ENCODE measurements at places on chromosomes 12 and 14. TPM values are rescaled to one million over a fixed set of nuclear protein-coding genes. Genes with fewer than 3 reads are reported as not detected.

PCED1B gene
- total RNA-seq = 3.7 TPM

GRCh38 chr12:9163392-9163791 lies 44.8 kb downstream of the PZP start:
- peaks cover 3% of the 10 kb centered on the region for H3K27me3 ChIP-seq
- H3K4me3 ChIP-seq = no peak overlapping the region
- DNase-seq = no peak
- H3K36me3 ChIP-seq = no peaks in the 10 kb centered on the region
- H3K4me1 ChIP-seq = no peaks in the 10 kb centered on the region

ESPL1 gene
- 14.4 TPM for total RNA-seq

ACSM4 gene
- total RNA-seq = not detected

GRCh38 chr14:75559451-75560222 lies 18.8 kb upstream of the FLVCR2 start:
- no peaks in the 10 kb centered on the region for H3K36me3 ChIP-seq
- DNase-seq = peak; percentile 6
- H3K4me1 ChIP-seq = peaks cover 27% of the 10 kb centered on the region
- peaks cover 29% of the 10 kb centered on the region for H3K27me3 ChIP-seq
- no peak overlapping the region for H3K4me3 ChIP-seq

GRCh38 chr12:12081836-12082497 lies 11.2 kb downstream of the BCL2L14 start:
- H3K27me3 ChIP-seq = peaks cover 10% of the 10 kb centered on the region
- DNase-seq = peak; percentile 51
- peak overlapping the region; percentile 73 for H3K27ac ChIP-seq
- H3K4me1 ChIP-seq = peaks cover 19% of the 10 kb centered on the region
- no peaks in the 10 kb centered on the region for H3K36me3 ChIP-seq
- no peak overlapping the region for H3K4me3 ChIP-seq

DNAH10 gene
- 1.1 TPM for total RNA-seq

EFS gene
- 11.5 TPM for total RNA-seq

DNA sequence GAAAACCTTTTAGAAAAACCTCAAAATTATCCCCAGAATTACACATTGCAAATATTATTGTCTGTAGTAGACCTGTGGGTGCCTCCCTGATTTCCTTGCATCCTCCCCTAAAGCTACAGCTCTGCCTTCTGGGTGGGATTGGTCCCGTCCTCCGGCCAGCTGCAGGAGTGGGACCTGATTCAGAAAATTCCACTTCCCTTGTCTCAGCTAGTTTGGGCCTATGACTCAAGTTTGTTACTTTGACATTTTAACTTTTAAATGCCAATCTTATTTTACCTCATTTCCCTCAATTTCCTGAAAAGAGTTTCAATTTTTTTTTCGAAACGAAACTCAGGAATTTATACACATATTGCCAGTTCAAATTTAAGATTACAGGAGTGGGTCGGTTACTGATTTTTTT lies 13.2 kb upstream of the SLC41A2 start:
- no peak overlapping the region for H3K27ac ChIP-seq
- H3K36me3 ChIP-seq = no peaks in the 10 kb centered on the region
- 0 out of 2 replicates have a peak, but pooled peaks cover 4% of the 10 kb centered on the region for H3K27me3 ChIP-seq

GRCh38 chr14:100844082-100844408 lies 18.1 kb downstream of the MEG3 start:
- peaks cover 22% of the 10 kb centered on the region for H3K27me3 ChIP-seq
- no peak for DNase-seq
- peak overlapping the region; percentile 11 for H3K27ac ChIP-seq
- peaks cover 37% of the 10 kb centered on the region for H3K4me1 ChIP-seq
- H3K4me3 ChIP-seq = no peak overlapping the region

DNA sequence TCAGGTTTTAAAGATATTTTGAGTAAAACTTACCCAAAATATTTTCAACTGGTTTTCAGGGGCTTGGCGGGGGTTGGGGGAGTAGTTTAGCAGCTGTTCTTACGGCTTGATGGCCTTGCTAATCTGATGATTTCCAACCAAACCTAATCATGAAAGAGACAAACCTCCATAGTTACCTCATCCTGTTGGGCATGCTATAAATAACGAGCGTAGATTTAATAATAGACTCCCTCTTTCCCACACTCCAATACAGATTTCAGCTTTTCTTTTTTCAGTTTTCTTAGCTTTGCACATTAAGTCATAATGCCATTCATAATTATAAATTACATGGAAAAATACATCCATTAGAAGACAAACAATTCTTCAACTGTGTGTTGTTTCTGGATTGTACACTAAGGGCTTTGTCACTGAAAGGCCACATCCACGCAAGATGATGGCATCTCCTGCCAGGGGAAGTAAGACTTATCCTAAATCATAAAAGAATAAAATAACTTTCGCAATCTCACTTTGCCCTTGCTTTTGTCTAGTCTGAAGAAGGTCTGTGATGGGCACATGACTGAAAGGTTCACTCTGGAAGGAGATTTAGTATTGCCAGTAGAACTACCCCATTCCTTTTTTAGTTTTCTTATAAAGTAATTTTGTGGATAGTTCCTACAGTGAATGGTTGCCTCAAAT lies 23.2 kb downstream of the ITPR2 start:
- H3K27me3 ChIP-seq = no peaks in the 10 kb centered on the region
- no peak overlapping the region for H3K27ac ChIP-seq
- peaks cover 34% of the 10 kb centered on the region for H3K4me1 ChIP-seq
- no peak overlapping the region for H3K4me3 ChIP-seq
- no peaks in the 10 kb centered on the region for H3K36me3 ChIP-seq
- DNase-seq = no peak

DNA sequence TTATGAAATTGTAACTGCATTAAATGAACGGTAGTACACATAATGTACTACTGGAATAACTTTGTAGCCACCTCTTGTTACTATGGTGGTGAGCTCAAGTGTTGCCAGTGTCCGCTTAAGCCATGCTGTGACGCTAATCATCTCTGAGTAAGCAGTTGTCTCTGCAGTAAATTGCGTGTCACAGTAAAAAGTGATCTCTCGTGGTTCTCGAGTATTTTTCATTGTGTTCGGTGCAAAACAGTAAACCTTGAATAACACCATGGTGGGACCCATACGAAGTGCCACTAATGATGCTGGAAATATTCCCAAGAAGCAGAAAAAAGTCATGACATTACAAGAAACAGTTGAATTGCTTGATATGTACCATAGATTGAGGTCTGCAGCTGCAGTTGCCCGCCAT lies 524.8 kb downstream of the SOX5 start:
- no peak overlapping the region for H3K4me3 ChIP-seq
- H3K27ac ChIP-seq = no peak overlapping the region
- DNase-seq = no peak
- no peaks in the 10 kb centered on the region for H3K4me1 ChIP-seq
- H3K36me3 ChIP-seq = no peaks in the 10 kb centered on the region
- H3K27me3 ChIP-seq = no peaks in the 10 kb centered on the region

DNA sequence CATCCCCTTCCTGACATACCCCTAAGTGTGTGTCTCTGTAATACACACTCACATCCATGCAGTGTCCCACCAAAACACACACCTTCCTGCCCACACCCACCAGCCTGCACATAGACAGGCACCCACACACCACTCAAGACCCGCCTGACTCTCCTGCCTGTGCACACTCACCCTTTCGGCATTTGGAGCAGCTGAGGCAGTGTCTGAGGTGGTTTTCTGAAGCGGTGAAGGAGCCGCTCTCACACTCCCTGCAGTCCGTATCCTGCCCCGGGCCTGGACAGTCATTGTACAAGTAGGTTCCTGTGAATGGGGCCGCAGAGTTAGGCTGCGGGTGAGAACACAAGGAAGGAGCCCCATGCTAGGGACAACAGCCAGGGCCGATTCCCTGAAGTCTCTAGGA lies 8.3 kb downstream of the TNFRSF1A start:
- peaks cover 32% of the 10 kb centered on the region for H3K36me3 ChIP-seq
- H3K27me3 ChIP-seq = no peaks in the 10 kb centered on the region

DNA sequence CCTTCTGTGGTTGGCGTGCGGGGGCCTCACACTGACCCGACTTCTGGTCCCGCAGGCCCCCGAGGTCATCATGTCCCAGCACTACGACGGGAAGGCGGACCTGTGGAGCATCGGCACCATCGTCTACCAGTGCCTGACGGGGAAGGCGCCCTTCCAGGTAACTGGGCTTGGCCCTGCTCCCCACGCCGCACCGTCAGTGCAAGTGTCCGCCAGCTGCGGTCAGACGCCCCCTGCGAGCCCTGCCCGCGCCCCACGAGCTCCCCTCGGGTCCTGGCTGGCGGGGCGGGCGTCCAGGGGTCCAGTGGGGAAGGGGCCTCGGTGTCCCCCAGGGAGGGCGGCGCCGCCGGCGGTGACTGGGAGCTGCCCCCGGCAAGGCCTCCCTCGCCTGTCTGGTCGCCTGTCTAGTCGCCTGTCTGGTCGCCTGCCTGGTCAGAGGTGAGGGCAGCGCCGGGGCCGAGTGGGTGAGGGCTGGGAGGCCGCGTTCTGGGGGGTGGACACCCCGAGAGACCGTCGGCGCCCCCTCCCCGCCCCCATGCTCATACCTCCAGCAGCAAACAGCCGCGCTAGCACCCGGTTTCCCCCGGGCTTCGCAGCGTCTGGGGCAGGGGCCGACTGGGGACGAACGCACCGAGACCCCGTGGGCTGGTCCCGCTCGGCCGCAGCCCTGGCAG lies 14.8 kb downstream of the ULK1 start:
- H3K4me1 ChIP-seq = peaks cover 12% of the 10 kb centered on the region
- peaks cover 2% of the 10 kb centered on the region for H3K27me3 ChIP-seq
- H3K36me3 ChIP-seq = no peaks in the 10 kb centered on the region
- no peak overlapping the region for H3K27ac ChIP-seq
- H3K4me3 ChIP-seq = no peak overlapping the region

HOXC4 gene
- not detected for total RNA-seq

GRCh38 chr14:74495356-74495755 lies 1.8 kb downstream of the ISCA2 start:
- peaks cover 23% of the 10 kb centered on the region for H3K4me1 ChIP-seq
- peak overlapping the region; percentile 79 for H3K27ac ChIP-seq
- H3K4me3 ChIP-seq = no peak overlapping the region
- H3K36me3 ChIP-seq = no peaks in the 10 kb centered on the region
- no peak for DNase-seq
- H3K27me3 ChIP-seq = no peaks in the 10 kb centered on the region

DNA sequence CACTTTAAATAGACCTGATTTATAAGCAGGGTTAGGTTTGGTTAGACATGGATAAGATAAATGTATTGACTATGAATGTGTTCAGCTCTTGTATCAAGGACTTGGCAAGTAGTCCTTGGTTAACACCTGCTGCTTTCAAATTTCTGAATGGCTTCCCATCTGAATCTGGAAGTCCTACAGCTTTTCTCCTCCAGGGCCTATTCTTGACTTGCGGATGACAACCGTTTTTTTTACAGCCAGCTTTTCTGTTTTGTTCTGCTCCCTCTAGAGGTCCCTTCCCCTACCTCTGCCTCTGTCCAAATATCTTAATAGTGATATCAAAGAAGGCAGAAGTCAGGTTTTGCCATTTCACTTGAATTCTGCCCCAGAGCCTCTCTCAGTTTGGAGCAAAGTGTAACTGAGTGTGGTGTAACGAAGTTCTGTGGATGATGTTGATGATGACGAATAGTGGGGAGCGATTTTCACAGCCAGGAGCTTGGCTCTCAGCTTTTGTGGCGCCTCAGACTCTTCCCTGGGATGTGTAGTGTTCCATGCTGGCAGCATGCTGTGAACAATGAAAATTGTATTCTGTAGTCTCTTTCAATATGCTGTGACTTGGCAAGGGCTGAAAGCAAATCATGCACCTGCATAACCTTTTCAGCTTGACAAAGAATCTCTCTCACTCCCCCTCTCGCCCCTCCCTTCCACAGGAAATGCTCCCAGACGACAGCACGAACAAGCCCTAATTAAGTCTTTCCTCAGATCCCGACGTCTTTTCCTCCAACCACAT lies 5.0 kb upstream of the SLC4A8 start:
- peaks cover 6% of the 10 kb centered on the region for H3K4me1 ChIP-seq
- no peaks in the 10 kb centered on the region for H3K36me3 ChIP-seq
- no peak overlapping the region for H3K27ac ChIP-seq
- H3K4me3 ChIP-seq = no peak overlapping the region
- no peaks in the 10 kb centered on the region for H3K27me3 ChIP-seq
- peak; percentile 15 for DNase-seq

- no peak for DNase-seq
- peaks cover 26% of the 10 kb centered on the region for H3K4me1 ChIP-seq
- peaks cover 41% of the 10 kb centered on the region for H3K27me3 ChIP-seq
- no peak overlapping the region for H3K4me3 ChIP-seq
- H3K36me3 ChIP-seq = no peaks in the 10 kb centered on the region
- H3K27ac ChIP-seq = no peak overlapping the region
Measured at GRCh38 chr12:52312086-52312485, 9.1 kb downstream of the KRT83 start.

SIX6 gene
- not detected for total RNA-seq

DNA sequence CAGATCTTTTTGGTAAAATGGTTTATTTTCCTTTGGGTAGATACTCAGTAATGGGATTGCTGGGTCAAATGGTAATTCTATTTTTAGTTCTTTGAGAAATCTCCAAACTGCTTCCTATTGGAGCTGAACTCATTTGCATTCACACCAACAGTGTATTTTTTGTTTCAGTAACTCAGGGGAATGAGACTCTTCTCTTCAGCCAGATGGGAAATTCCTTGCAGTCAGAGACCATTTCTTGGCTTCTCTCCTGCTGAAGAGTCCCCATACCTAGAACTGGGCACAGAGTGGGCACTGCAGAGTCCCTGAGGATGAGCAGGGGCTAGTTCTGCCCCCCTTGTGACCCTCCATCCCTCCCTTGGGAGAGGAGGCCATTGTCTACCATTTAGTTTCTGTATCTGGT lies 10.8 kb downstream of the SDSL start:
- no peaks in the 10 kb centered on the region for H3K4me1 ChIP-seq
- H3K36me3 ChIP-seq = no peaks in the 10 kb centered on the region
- no peak overlapping the region for H3K4me3 ChIP-seq
- DNase-seq = no peak
- peaks cover 6% of the 10 kb centered on the region for H3K27me3 ChIP-seq
- no peak overlapping the region for H3K27ac ChIP-seq

GRCh38 chr14:92717571-92718042 lies 30.8 kb downstream of the LGMN start:
- no peak for DNase-seq
- no peaks in the 10 kb centered on the region for H3K36me3 ChIP-seq
- no peak overlapping the region for H3K4me3 ChIP-seq
- peaks cover 18% of the 10 kb centered on the region for H3K4me1 ChIP-seq
- H3K27ac ChIP-seq = no peak overlapping the region
